Putamen (tissue), 1 donor: ENCODE measurements at places on chromosomes 7 and 10.

GRCh38 chr7:37728747-37729146, 45.2 kb downstream of the GPR141 start:
- no peak for DNase-seq

GRCh38 chr7:157228864-157229422, 90.2 kb downstream of the UBE3C start:
- DNase-seq = no peak

DNA sequence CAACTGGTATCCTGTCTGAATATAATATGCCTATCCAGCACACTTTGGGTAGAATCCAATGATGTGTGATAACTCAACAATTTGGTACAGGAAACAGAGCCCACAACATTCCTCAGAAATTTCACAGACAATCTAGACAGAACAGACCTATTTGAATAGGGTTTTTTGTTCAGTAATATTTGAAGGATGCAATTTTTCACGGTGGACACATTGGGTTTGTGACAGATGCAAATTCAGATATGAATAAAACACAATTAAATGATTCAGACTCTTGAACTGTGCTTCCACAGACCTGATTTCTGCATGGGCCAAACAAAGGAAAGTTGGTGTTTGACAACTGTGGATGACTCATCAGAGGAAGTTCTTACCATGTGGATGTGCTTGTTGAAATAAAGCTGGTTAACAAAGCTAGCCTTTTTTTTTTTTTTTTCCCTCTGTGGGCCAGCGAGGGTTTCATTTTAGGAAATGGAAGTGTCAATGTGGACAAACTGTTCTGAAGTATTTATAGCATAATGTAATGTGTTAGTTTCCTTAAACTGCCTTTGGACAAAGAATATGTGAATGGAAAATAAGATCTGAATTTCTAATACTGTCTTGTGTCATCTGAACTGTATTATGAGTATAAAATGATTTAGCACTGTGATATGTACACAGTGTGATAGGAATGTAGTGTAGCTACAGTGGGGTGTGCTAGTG, 43.2 kb upstream of the FAM133B start:
- peak; percentile 81 for DNase-seq

GRCh38 chr10:75508814-75509306, 77.4 kb downstream of the LRMDA start:
- no peak for DNase-seq

DNA sequence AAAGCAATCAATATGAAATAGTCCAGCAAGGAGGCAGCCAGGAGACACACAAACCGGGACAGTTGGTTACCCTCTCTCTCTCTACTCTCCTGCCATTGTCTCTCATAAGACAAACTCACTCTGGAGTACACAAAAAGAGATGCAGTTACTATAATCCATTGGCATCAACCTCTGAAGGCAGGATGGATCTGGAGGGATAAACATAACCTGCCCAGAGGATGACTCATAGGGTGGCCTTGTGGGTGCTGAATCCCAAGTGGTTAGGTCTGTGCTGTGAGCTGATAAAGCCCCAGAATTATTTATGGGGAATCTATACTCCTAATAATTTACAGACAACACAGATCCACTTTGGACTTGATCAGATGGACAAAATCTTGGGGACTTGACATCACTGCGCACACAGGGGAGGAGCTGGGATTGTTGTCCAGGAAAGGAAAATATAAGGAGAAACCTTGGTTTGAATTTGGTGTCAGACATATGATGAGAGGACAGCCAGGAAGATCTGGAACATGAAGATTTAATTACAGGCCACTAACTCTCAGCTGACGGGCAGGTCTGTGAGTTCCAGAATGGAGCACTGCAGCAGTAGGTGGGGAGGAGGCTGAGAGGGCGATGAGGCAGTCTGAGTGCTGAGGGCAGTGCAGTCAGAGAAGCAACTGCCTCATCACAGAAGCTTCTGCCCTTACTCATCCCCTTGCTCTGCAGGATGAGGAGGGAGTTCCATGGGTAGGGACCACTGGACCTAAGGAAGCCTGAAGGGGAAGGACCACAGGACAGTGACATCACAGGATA, 113.9 kb upstream of the PRSS58 start:
- no peak for DNase-seq

DNA sequence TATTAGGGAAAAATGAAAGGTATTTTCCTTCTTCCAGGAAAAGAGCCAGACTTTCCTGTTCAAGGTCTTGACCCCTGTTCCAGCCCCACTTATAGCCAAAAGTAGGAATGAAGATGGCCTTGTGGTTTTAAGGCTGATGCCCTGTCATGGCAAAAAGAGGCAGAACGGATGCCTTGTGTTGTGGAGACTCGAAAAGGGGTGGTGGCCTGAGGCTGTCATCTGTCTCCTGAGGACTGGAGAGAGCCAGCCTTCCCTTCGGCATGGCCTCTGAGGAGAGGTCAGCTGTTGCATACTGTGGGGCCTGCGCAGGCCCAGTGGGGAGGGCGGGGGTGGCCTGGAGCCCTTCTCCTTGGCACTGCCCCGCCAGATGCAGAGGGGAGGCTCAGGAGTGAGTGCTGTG, 166.0 kb upstream of the EEPD1 start:
- no peak for DNase-seq

DNA sequence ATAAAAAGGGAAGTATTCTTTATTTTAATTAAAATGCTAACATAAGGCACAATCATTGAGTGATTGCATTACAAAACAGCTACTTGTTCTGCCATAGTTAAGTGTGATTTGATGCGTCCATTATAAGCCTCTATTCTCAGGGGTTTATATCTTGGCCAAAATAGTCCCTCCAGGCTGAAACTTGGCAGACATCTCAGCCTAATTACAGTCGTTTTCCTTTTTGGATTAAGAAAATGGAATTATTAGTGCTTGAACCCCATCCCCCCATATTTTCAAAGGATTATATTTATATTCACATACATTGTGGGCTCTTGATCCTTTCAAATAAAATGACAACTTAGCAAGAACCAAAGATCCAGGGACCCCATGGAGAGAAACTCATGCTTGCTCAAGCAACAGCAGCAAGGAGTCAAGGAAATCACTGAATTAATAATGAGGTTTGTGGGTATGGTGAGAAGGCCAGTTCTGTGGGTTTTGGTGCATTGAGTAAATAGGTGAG, 66.7 kb upstream of the NEUROD6 start:
- no peak for DNase-seq

- peak; percentile 63 for DNase-seq
These were observed 251.0 kb downstream of the BMPER start for GRCh38 chr7:34156336-34156735.

GRCh38 chr10:16195178-16195769, 241.5 kb upstream of the PTER start:
- DNase-seq = no peak

DNA sequence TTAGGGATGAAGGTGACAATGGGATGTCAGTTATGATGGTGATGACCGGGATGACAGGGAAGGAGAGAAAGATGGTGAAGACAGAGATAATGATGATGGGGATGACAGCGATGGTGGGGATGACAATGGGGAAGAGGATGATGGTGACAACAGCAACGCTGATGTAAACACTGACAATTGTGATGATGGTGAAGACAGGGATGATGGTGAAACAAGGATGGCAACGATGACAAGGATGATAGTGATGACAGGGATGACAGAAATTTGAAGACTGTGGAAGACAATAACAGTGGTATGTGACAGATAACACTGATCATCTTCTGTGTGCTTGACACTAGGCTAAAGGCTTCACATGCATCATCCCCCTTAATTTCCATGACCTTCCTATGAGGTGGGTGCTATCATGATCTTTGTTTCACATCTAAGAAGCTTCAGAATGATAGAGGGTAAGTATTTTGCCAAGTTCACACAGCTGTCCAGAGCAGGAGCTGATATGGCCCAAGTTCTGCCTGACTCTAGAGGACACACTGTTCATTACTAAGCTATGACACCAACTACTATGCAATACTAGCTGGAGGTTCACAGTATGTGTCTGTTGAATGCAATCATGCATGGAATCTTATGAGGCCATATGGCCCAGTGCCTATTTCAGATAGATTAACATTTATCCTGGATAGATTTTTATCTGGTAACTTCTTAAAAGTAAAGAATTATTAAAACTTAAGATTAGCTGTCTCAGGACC, 105.6 kb downstream of the RNLS start:
- DNase-seq = no peak

DNA sequence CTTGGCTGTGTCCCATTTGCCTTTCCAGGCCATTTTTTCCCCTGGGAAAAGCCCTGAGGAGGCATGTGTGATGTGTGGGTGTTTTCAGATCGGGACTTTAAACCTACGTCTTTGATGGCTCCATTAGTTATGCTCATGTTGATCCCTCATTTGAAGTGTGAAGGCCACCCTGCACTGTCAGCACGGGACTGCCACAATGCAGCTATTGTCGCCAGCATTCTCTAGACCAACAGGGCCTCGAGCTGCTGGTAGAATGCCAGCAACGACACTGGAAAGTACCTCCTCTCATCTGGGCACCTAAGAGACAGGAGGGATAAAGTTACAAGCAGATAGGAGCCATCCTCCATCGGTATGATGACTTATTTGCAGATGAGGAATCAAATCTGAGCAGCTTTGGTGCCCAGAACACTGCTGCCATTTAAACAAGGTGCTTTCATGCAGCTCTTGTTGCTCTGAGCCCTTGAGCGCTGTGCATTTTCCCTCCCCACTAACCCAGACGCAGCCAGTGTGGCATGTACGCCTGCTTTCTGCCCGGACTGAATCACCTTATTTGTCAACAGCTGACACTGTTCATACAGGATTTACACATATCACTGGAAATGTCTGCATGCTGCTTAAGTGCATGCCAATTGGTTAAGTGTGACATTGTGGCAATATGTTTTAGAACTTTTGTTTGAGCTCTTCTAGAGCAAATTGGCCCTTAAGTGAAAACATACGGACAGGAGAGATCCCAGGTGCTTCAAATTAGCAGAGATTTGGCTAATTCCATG, 175.0 kb upstream of the PITRM1 start:
- DNase-seq = no peak

- DNase-seq = no peak
These were observed 24.3 kb downstream of the DENND2A start for GRCh38 chr7:140616328-140616727.

GRCh38 chr10:114544045-114544659, 113.9 kb downstream of the ABLIM1 start:
- DNase-seq = no peak

DNA sequence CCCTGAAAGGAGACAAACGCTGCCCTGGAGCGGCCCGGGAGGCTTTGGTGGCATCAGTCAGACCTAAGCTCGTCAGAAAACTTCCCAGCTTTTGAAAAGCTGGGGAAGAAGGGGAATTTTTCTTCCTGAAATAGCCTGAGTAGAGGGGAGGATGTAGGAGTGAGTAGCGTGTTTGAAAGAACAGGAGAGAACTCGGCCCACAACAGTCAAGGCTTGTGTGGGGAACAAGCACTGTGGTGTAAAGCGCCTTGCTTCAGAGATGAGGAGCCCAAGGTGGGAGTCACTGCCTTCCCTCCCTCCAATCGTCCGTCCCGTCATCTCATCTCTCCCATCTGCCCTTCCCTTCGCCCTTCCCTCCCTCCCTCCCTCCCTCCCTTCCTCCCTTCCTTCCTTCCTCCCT, 273.3 kb downstream of the CAMK1D start:
- peak; percentile 58 for DNase-seq

- DNase-seq = no peak
These were observed 350.4 kb downstream of the DNAJB6 start for GRCh38 chr7:157687158-157687557.

DNA sequence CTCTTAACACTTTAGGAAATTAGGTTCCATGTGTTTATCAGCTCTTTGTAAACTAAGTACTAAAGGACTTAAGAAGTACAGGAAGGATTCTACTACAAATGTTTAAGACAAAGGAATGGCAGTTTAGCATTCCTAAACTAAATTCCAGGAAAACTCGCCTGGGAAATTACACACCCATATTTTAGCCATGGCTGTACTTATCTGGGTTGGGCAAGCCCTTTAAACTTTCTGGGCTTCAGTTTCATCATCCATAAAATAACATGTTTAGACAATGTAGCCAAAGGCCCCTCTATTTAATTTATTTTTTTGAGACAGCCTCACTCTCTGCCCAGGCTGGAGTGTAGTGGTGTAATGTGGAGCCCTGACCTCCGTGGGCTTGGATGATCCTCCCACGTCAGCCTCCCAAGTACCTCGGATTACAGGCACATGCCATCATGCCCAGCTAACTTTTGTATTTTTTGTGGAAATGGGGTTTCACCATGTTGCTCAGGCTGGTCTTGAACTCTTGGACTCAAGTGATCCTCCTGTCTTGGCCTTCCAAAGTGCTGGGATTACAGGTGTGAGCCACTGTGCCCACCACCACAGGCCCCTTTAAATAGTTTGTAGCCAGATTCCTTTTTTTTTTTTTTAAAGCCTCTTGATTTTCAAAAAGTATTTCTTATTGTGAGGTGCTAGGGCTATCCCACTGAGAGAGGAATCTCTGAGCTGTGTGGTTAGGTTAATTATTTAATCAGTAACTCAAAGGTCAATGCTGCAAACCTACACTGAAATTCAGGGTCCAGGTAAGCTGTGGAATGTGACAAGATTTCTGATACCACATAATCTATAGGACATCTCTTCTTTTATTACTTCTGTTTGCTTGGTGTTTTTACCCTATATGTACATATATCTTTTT, 32.1 kb downstream of the TMEM60 start:
- DNase-seq = no peak

GRCh38 chr7:144957998-144958397, 122.1 kb upstream of the TPK1 start:
- no peak for DNase-seq

- DNase-seq = no peak
These were observed 125.4 kb downstream of the KCNMA1 start for GRCh38 chr10:77512219-77512578.

DNA sequence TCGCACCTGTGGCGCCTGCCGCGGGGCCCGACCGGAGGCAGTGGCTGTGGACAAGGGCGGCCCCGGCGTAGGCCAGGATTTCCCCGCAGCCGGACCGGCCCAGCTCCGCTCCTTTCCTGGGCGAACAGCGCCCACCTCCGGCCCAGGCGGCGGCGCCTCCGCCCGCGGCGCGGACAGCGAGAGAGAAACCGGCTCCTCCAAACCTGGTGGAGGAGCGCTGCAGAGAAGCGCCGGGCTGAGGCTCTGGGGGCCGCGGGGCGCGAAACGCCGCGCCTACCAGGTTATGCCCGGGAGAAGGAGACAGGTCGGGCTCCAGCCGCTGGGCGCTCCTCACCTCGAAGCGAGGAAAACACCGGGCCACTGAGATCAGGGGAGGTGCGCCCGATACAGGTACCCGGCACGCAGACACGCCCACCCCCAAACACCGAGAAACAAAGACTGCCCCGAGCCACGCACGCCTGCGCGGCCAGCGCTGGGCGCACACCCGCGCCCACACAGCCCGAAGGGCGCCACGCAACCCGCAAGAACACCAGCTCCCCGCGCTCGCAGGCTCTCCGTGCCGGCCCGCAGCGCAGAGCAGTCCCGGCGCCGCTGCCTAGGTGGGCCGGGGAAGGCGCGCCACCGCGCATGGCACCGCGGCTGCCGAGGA, 3.3 kb downstream of the GRID1 start:
- DNase-seq = no peak

- DNase-seq = no peak
These were observed 58.0 kb downstream of the GNAT3 start for GRCh38 chr7:80453699-80454340.

- DNase-seq = no peak
These were observed 22.9 kb downstream of the GSAP start for GRCh38 chr7:77393261-77393660.

GRCh38 chr7:140696680-140697446, at the start of gene NDUFB2:
NDUFB2 (plus strand) TSS chr7:140696708; CDS start chr7:140696745, 37 bp downstream.
- peak; percentile 87 for DNase-seq
